Sciatic nerve (tissue), 2 donors: ENCODE measurements at places on chromosomes 1 and 21. TPM values are rescaled to one million over a fixed set of nuclear protein-coding genes. Genes with fewer than 3 reads are reported as not detected.

The C1orf53 gene
- 1.3 TPM for total RNA-seq

The ABCA4 gene
- total RNA-seq, result 0.40 TPM

DNA sequence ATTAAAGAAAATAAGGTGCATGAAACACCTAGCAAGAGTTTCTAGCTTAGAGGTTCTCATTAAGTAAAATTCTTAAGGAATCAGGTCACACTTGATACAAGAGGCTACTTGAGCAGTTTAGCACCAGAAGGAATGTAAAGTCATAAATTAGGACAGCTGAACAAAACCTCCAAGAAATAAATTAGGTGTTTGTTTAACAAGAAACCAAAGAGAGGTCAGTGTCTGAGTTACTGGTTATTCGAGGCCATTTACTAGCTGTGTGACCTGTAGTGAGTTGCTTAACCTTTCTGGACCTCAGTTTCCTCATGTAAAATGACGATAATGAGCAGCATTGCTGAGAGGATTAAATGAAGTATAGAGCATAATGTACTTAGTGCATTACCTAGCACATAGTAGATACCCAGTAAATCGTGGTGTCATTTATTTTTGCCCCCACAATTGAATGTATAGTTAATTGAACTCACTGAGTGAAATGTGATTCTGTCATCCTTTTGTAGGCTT, 908 bp upstream of the ELK4 start:
- DNase-seq, result no peak

GRCh38 chr1:121519042-121519755, 334.4 kb downstream of the SRGAP2C start:
- DNase-seq, result peak; percentile 65

GRCh38 chr1:59136541-59137275, 160.2 kb upstream of the FGGY start:
- DNase-seq, result no peak

DNA sequence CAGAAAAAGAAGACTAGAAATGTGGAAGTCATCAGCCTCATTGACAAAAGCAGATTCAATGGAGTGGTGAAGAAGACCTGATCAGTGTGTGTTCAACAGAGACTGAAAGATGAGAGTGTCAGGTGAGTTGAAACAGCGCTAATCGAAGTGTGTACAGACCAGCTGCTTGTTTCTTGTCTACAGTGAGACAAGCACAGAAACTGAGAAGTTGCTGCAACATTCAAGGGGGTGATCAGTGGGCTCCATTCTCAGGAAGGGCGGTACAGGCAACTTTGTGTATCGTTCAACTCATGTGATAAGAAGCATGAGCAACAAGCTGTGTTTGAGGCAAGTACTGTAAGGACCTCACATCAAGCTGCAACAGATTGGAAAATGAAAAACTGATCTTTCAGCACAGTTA, 19.4 kb downstream of the DSCAM start:
- DNase-seq, result no peak

DNA sequence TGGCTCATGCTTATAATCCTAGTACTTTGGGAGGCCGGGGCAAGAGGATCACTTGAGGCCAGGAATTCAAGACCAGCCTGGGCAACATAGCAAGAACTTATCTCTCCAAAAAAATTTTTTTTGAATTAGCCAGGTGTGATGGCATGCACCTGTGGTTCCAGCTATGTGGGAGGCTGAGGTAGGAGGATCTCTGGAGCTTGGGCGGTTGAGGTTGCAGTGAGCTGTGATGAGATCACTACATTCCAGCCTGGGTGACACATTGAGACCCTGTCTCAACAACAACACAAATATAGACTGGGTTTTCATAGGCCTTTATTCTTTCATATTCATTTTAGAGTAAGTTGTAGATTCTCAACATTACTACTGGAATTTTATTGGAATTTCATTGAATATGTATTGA, 12.8 kb downstream of the MED18 start:
- no peak for DNase-seq

The FAM167B gene
- 16.1 TPM for total RNA-seq

DNA sequence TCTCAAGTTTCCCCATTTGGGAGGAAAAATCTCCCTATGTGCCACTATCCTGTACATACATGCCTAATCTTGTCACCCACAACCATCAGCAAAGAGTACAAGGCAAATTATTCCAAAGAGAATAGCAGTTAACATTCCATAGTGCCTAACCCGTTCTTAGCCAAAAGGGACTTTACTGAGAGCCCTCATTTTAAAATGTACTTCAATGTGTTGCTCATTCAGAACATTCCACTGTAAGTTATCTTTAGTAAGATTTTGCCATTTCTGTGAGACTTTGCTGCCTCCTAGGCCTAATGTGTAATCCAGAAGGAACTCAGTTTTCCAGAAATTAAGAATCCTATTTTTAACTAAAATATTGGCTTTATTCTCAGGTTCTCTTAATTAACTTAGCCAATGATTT, 11.3 kb upstream of the MRPL55 start:
- no peak for DNase-seq

GRCh38 chr21:44980562-44981489, 41.0 kb downstream of the SLX9 start:
- no peak for DNase-seq

DNA sequence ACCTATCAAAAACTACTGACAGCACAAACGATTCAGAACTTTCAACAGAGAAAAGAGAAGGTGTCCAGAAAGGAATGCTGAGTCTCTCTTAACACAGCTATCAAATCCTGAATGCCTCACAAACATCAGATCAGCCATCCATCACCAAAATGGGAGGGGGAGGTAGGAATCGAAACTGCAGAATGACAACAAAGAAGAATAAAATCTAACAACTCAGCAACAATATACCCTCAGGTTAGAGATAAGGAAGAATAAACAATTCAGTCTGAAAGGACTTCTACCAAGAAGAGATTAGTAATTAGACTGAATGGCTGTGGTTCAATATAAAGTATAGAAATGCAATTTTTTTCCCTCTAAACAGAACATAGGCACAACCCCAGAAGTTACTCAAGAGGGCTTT, 94.4 kb downstream of the RERE start:
- DNase-seq, result no peak

The DEGS1 gene
- total RNA-seq, result 46.0 TPM

GRCh38 chr1:170665629-170666028, 1.7 kb downstream of the PRRX1 start:
- no peak for DNase-seq
